Activated T-cell treated with anti-CD3 and anti-CD28 coated beads for 4 hours (primary cell): ENCODE measurements at places on chromosomes 1 and 21.

GRCh38 chr1:241962153-241962552, 4.6 kb downstream of the BECN2 start:
- DNase-seq = no peak

GRCh38 chr1:8520483-8520966, 202.6 kb downstream of the SLC45A1 start:
- DNase-seq = no peak

DNA sequence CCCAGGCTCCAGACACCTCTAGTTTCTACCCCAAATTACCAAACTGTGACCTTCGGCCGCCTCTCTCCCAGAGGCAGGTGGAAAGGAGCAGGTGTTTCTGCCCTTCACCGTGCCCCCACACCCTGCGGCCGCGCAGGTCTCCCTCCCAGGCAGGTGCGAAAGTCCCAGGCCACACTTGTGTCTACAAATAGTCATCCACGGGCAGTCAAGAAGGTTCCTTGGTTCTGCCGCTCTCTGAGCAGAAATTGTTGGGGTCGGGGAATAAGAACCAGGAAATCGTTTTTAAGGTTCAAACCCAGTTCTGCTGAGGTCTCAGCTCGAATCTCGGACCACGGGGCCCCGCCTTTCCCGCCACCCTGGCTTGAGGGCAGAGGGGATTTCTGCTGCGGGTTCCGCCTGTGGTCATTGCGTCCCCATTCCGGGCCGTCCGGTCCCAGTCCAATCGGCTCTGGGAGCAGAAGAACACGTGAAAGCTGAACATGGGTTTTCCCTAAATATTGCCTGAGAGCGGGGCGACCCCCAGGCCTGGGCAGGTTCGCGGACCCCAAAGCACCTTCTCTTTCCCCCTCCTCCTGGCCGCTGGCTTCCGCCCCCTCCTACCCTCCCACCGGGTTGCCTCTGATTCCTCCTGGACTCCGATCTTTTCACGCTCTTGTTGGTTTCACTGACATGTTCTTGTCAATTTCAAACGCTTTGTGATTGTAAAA, 1.2 kb upstream of the ATF3 start:
- no peak for DNase-seq

- no peak for DNase-seq
These were observed 13.9 kb downstream of the COX20 start for GRCh38 chr1:244849189-244849866.
